T follicular helper cell (primary cell): ENCODE measurements at places on chromosomes 4 and X.

GRCh38 chrX:3638280-3638873 lies 75.1 kb downstream of the PRKX start:
- peak; percentile 5 for DNase-seq

DNA sequence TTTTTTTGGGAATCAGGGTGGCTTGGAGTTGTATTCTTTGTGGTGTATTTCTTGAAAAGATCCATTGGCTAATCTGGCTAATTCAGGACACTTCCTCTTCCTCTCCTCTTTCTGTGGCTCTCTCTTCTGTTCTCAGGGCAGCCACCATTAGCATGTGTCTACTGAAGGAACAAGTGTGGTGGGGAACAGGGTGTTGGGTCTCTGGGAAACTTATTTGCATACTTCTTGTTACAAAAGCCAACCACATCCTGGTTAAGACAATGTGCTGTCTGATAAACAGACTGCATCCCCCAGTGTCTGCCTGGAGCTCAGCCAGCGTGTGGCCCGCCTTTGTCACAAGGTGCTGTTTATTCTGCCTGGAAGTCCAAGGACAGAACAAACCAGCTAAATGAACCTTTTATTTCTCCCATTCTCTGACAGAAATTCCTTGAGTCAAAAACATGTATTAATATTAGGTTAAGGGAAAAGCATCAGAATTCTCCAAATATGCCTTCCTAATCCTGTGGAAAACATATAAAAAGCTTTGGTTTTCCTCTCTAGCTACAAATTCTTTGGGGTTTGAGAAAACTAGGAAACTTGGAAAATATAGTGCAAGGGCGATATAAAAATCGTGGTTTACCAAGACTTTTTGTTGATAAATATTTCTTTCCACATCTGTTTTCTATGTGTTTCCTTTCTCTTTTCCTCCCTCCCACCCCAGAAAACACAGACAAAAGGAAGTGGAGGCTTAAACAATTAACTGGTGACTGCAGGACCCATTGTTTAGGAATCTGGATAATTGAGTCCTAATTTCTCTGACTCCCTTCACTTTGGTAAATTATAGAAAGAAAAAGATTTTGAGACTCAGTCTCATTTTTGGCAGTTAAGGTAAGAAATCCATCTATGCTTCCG lies 203.6 kb downstream of the SPRY1 start:
- DNase-seq, result peak; percentile 47

- DNase-seq, result no peak
Measured at GRCh38 chrX:18017411-18017810, 156.3 kb upstream of the RAI2 start.

GRCh38 chrX:118373538-118373937 lies 27.6 kb downstream of the WDR44 start:
- DNase-seq, result no peak

DNA sequence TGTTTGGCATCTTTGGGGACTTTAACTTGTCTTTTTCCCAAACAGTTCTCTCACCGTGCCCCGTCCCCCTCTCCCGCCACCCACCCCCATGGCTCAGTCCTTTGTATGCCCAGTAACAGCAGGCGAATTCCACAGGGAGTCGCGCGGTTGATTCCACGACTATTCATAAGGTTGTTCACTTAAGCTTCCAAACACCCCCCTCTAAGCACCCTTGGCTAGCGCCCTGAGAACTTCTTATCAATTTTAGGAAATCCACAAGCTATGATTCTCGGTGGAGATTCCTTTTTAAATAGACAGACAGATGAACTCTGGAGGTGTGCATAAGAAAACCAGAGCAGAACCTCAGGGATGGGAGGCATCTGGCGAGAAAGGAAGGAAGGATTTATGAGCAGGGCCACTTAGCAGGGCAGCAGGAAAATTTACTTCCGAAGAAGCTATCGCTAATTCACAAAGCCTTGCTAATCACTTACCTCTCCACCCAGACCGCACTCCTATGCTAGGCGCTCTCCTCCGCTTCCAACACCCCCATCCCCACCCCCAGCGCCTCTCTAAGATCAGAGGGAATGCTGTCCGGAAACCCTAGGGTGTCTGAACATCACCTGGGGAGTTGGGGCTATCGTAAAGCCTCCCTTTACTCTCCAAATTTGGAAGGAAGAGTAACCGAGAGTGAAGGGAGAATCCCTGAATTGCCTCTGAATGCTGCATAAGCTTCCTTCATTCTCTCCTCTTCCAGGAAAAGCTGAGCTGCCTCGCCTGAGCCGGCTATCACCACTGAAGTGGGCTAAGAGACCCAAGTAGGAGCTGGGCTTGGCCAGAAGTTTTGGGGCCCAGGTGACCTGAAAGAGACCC lies 1.7 kb downstream of the UNC5C start:
- DNase-seq, result no peak

DNA sequence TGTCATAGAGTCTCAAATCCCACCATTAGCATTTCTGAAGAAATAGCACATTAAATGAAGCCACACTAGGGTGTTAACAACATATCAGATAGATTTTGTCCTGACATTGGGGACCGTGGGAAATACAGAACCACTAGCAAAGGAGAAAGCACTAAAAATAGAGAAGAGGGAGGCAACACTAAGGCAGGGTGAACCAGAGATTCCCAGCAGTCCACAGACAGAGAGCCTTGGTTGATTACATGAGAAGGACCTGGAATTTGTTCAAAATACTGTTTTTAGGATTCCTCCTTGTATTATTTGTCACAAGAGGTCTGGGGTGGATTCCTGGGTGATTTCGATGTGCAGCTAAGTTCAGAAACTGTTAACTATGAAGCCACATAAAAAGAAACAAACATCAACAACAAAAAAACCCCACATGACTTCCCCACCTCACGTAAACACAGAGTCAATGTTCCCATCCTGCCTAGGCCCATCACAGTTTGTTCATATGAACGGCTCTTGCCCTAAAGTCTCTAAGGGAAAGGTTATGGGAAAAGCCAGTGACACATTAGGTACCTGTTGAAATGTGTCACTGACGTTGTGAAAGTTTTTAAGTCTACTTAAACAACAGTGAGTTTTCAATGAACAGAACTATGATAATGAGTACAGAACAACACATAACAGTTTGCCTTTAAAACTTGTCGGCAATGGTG lies 23.6 kb upstream of the GRSF1 start:
- DNase-seq, result no peak

- no peak for DNase-seq
Measured at GRCh38 chr4:17173300-17173699, 274.9 kb upstream of the LDB2 start.

- DNase-seq, result peak; percentile 25
Measured at GRCh38 chr4:15765910-15766697, 12.0 kb upstream of the CD38 start.

DNA sequence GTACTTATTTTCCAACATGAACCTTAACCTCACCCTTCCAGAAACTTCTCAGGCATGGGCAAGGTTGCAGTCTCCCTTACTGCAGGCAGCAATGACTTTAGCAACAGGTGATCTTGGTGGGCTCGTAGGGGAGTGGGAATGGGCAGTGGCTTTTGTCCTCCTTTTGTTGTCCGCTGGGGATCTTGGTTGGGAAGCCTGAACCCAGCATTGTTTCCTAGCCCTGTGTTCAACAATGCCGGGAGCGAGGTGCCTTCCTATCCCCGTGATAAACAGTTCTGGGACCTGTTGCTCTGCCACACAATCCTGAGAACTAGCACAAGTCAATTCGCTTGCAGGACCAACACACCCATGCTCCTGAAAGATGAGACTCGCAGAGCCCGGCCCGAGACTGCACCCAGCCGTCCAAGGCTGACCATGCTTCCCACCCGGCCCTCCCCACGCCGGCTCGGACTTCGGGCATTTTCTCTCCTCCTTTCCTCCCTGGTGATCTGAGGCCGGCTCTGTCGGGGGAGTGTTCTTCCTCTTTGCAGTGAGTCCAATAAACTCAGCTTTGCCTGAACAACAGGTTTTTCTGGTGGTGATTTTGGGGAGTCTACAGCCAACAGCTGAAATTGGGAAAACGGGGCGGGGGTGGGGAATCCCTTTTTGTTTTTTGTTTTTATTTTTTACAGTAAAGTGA lies 20.2 kb downstream of the IRAK1 start:
- no peak for DNase-seq

GRCh38 chrX:110293658-110294057 lies 24.2 kb downstream of the AMMECR1 start:
- no peak for DNase-seq

GRCh38 chr4:26570596-26570995 lies 13.3 kb upstream of the TBC1D19 start:
- no peak for DNase-seq

- no peak for DNase-seq
Measured at GRCh38 chr4:35516102-35516501, 728.2 kb downstream of the ARAP2 start.

GRCh38 chr4:75892508-75892907 lies 9.7 kb downstream of the PPEF2 start:
- DNase-seq, result no peak

GRCh38 chrX:103607364-103608305 lies at the start of gene TCEAL3:
TCEAL3 (plus strand) TSS chrX:103607963; CDS start chrX:103609065, 1,102 bp downstream.
- peak; percentile 20 for DNase-seq

- DNase-seq, result no peak
Measured at GRCh38 chr4:8599657-8600056, 7.1 kb downstream of the CPZ start.

DNA sequence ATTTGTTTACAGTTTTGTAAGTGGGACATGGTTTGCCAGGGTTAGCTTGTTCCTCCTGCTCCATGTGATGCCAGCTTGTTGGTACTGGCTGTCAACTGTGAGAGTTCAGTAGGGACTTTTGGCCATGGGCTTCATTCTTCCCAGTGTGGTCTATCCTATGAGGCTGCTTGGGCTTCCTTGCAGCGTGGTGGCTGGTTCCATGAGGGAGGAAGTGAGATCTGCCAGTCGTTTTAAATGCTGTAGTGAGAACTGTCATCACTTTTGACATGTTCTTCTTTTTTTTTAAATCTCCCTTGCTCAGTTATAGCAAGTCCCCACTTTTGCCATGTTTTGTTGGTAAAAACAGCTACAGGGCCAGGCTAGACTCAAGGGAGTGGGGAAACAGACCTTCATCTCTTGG lies 15.9 kb downstream of the NSD2 start:
- DNase-seq, result no peak

GRCh38 chr4:175048111-175048784 lies 130.1 kb downstream of the ADAM29 start:
- no peak for DNase-seq

- peak; percentile 33 for DNase-seq
Measured at GRCh38 chr4:173333658-173334084, 487 bp downstream of the HMGB2 start.

GRCh38 chr4:123878976-123879375 lies 482.4 kb downstream of the SPRY1 start:
- DNase-seq, result no peak

GRCh38 chr4:40206426-40206825 lies 9.6 kb downstream of the RHOH start:
- no peak for DNase-seq

DNA sequence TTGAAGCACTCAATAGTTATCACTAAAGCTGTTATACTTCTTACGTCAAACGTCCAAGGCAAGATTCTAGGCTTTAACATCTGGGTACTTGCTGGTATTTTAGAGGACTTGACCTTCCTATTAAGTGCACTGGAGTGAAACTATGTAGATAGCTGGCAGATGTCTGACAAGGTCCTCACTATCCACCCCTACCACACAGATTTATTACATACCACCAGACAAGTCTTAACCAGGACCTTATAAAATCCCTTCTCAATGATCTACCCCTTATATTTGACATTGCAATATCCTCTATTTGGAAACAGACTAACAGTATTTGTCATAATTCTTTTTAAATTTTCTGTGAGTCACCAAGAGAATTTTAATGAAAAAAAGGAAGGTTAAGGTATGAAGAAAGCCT lies 78.8 kb downstream of the PDGFC start:
- no peak for DNase-seq

- no peak for DNase-seq
Measured at GRCh38 chr4:47340914-47341313, 122.6 kb downstream of the COMMD8 start.

GRCh38 chr4:83282049-83282535 lies 2.5 kb downstream of the COQ2 start:
- DNase-seq, result peak; percentile 37

DNA sequence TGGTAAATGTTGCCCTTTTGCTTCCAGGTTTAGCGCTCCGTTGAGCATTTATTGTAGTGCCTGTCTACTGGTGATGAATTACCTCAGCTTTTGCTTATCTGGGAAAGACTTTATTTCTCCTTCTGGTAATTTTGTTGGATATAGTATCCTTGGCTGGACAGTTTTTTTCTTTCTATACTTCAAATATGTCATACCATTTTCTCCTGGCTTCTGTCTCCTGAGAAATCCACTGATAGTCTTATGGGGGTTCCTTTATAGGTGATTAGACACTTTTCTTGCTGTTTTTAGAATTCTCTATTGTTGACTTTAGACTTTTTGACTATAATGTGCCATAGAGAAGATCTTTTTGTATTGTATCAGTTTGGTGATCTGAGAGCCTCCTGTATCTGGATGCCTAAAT lies 73.5 kb downstream of the ARFIP1 start:
- no peak for DNase-seq

DNA sequence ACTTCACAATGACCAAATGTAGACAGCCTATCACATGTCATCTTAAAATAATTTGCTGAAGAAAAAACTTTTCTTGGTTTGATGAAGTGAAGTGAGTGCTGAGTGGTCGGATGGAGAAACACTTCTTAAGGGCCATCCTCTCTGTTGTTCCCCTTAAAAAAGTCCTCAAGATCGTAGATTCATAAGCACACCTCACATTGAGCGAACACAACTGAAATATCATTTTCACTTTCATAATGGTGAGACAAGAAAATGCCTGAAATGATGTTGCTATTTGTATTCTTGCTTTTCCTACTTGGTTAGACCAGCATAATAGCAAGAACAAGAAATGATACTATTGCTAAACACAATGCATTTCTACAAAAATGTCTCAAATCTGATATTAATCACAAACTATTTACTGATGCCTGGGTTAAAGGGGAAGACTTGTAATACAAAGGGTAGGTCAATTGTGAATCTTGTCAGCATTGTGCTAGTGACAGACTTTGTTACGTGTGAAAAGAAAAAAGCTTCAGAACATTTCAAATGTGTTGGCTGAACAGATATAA lies 305.6 kb upstream of the NR3C2 start:
- DNase-seq, result no peak
